ENCODE measurements at places on chromosomes 1 and 21.

- DNase-seq = no peak
Measured at GRCh38 chr1:17207966-17208418, 3.1 kb downstream of the PADI1 start.

DNA sequence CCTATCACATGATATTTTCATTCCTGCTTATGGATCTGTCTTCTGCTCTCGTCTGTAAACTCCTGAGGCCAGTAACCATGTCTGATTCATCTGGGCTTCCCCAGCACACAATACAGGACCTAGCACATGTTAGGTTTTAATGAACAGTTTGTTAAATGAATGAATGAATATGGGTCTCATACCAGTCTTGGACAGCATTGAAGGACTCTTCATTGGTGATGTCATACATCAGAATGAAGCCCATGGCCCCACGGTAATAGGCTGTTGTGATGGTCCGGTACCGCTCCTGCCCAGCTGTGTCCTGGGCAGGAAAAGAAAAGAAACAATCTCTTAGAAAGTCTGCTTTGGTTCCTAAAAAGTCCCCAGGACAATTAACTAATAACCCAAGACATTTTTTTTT lies 53.4 kb downstream of the RAB3B start:
- no peak for DNase-seq

DNA sequence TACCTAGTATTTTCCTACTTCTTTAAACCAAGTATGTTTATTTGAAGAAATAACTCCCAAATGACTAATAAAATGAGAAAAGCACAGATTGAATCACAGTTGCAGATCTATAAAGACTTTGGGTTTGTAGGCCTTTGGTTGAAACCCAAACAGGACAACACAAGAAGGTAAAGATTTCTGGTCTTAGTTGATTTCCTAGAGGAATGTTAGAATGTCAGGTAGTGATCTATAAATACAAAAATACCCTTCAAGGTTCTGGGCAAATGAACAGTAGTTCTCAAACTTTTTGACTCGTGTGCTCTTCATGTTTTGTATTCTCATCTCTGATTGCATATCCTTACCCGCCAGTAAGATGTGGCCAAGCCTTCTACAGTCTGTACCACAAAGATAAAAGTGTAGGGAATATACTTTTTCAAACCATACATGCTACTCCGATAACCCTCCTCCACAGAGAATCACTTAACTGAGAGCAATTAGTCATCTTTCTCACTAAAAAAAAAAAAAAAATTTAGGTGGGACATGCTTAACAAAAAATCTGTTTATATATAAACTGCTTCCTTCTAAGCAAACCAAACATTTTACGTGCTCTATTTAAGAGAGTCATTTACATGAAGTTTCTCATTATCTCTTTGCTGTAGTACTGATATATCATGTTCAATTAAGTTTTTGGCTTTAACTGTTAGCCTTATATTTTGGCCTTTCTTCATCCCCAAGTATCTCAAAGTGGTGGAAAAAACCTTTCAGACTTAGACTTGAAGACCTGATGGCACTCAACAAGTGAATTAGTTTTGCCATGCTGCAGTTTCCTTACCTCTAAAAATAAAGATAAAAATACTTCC lies 36.0 kb downstream of the CNIH4 start:
- no peak for DNase-seq

- DNase-seq = no peak
Measured at GRCh38 chr1:1090424-1091343, 16.6 kb upstream of the RNF223 start.

- no peak for DNase-seq
Measured at GRCh38 chr1:155396874-155397476, 76.3 kb downstream of the RUSC1 start.

- DNase-seq = no peak
Measured at GRCh38 chr1:107389410-107390396, 248.9 kb downstream of the NTNG1 start.

- DNase-seq = no peak
Measured at GRCh38 chr1:200021577-200022238, 5.8 kb upstream of the NR5A2 start.

DNA sequence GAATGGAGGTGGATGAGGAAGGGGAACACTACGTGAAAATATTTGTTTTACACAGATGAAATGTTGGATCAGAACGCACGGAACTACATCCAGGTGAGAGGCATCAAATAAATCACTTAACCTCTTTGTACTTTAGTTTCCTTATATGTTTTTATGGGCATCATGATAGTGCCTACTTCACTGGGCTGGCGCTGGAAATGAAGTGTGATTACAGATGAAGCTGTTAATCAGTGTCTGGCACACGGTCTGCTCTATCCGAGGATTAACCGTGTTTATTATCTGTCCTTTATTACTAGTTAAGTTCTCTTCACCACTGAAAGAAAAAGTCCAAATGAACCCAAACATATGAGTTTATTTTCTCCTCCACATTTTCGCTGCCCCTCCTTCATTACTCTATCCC lies 96.0 kb upstream of the TRABD2B start:
- no peak for DNase-seq

- DNase-seq = no peak
Measured at GRCh38 chr1:106889583-106889982, 166.9 kb upstream of the PRMT6 start.

- no peak for DNase-seq
Measured at GRCh38 chr21:38039841-38040240, 123.6 kb upstream of the KCNJ6 start.

- DNase-seq = no peak
Measured at GRCh38 chr1:211879475-211879874, 48.9 kb upstream of the LPGAT1 start.

DNA sequence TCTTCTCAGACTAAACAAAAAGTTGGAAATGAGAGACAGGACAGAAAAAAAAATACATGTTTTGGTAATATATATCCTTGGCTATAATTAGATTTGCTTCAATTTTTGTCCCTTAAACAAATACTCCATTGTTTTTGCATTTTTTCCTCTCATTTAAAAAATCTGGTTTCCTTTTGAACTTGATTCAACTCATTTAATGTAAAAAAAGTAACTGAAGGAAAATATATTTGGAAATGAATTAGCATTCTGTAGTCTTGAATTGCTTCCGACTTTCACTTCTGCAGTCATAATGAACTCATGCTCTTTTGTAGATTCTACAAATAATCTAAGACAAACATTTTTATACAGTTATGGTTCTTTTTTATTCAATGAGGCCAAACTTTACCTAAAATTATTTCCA lies 309.1 kb downstream of the HMCN1 start:
- DNase-seq = no peak
